Germinal center (tissue), 1 donor: ENCODE measurements at places on chromosomes 1 and 21.

GRCh38 chr1:232744847-232745246 is 60.4 kb upstream of the MAP10 start:
- no peak for DNase-seq

GRCh38 chr1:172713466-172713865 is 54.6 kb downstream of the FASLG start:
- no peak for DNase-seq

GRCh38 chr1:10724052-10724494 is 72.4 kb downstream of the CASZ1 start:
- no peak for DNase-seq

DNA sequence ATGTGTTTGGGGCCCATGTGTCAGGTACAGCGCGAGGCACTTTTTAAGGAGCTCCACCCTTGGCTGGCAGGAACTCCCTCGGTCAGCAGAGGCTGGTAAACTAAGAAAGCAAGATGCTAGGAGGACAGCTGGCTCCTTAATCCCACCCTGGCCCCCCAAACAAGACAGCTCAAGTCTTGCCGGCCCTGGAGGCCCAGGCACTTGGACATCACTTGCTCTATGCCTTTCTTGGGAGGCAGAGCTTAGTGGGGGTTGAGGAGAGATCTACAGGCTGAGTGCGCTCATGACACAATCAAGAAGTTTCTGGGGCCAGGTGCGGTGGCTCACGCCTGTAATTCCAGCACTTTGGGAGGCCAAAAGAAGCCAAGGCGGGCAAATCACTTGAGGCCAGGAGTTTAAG is 78.1 kb downstream of the CD34 start:
- no peak for DNase-seq

DNA sequence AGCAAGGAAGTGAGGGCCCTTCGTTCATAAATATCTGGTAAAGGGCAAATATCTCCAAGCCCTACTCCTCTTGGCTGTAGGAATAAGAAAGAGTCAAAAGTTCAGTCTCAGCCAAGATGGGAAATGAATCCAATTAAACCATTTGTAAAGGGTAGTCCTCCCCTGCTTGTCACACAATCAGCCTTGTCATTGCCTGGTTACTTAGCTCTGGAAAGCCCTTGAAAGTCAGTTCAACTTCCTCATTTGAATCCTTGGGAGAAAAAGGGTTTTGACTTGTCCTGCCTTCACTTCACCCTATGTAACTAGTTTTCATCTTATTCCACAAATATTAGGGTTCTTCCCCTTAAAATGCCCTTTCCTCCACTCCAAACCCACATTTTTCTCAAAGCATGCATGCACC is 100.0 kb downstream of the ELAVL4 start:
- no peak for DNase-seq

- no peak for DNase-seq
Observed at GRCh38 chr1:175134500-175134899, 58.1 kb downstream of the KIAA0040 start.

DNA sequence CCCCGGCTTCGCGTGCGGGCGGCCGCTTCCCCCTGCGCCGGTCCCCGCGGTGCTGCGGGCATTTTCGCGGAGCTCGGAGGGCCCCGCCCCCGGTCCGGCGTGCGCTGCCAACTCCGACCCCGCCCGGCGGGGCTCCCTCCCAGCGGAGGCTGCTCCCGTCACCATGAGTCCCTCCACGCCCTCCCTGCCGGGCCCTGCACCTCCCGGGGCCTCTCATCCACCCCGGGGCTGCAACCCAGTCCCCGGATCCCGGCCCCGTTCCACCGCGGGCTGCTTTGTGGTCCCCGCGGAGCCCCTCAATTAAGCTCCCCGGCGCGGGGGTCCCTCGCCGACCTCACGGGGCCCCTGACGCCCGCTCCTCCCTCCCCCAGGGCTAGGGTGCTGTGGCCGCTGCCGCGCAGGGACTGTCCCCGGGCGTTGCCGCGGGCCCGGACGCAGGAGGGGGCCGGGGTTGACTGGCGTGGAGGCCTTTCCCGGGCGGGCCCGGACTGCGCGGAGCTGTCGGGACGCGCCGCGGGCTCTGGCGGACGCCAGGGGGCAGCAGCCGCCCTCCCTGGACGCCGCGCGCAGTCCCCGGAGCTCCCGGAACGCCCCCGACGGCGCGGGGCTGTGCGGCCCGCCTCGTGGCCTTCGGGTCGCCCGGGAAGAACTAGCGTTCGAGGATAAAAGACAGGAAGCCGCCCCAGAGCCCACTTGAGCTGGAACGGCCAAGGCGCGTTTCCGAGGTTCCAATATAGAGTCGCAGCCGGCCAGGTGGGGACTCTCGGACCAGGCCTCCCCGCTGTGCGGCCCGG is 159.2 kb downstream of the RUNX1 start:
- DNase-seq, result peak; percentile 85

GRCh38 chr1:10050611-10051010 is 17.9 kb downstream of the UBE4B start:
- no peak for DNase-seq

GRCh38 chr1:24380508-24380907 is 33.1 kb downstream of the STPG1 start:
- no peak for DNase-seq

- no peak for DNase-seq
Observed at GRCh38 chr1:84691122-84691783, 992 bp upstream of the SSX2IP start.

- DNase-seq, result peak; percentile 35
Observed at GRCh38 chr1:1434131-1434823, 1.2 kb upstream of the VWA1 start.

- no peak for DNase-seq
Observed at GRCh38 chr1:100448366-100448765, 89.6 kb upstream of the GPR88 start.

GRCh38 chr1:27856561-27857343 is 15.6 kb upstream of the THEMIS2 start:
- no peak for DNase-seq

GRCh38 chr1:64387389-64388285 is 82.3 kb upstream of the CACHD1 start:
- DNase-seq, result no peak

DNA sequence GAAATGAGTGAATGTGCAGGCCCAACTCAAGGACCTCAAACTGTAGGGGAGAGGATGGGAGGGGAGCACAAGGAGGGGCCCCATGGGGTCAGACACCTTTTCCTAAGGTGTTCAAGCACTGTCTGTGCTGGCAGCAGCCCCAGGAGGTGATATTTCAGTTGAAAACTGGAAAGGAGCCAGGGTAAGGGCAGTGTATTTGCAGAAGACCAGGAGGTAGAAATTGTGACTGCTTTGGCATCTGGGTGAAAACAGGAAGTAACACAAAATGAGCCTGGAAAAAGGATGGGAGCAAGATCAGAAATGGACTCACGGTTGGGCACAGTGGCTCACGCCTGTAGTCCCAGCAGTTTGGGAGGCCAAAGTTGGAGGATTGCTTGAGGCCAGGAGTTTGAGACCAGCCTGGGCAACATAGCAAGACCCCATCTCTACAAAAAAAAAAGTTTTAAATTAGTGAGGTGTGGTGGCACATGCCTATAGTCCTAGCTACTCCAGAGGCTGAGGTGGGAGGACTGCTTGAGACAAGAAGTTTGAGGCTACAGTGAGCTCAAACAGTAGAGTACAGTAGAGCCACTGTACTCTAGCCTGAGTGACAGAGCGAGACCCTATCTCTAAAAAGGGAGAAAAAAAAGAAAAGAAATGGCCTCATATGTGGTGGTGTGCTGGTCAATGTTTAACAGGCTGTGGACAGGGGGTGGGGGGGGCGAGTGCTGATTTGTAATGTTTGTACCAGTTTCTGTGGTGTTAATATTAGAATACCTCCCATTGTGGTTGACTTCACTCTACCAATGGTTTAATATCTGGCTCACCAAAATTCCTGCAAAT is 76.2 kb upstream of the ANGPTL1 start:
- DNase-seq, result no peak

GRCh38 chr1:3194760-3195479 is 125.9 kb downstream of the PRDM16 start:
- no peak for DNase-seq

DNA sequence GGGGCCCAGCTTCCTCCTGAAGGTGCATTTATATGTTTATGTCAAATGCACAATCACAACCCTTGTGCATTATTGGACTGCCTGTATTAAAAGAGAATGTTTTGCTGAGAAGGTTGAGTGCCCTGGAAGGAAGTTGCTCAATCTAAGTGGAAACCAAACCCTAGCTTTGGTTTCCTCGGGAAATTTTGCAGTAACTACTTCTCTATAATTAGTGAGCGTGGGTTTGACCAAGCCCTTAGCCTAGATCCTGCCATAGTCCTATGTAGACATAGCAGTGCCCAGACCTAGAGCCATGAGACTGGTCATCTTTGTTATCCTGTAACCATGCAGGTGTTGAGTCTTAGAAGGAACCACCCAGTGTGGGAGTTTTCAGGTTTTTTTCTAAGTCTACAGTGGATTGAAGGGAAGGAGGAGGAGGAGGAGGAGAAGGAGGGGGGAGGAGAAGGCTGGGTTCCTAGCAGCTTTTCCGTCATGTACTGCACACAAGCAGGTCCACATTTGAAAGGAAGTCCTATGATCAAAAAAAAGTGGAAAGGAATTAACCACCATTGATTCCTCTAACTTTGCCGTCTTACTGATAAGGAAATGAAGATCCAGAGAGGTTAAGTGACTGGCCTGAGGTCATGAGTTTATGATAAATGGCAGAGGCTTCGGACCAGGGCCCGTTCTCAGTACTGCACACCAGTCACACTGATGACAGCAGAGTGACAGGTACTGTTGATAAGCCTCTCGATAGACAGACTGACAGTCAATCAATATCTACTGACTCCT is 72.2 kb upstream of the LYST start:
- DNase-seq, result peak; percentile 21

- no peak for DNase-seq
Observed at GRCh38 chr1:106584676-106585075, 471.8 kb upstream of the PRMT6 start.

DNA sequence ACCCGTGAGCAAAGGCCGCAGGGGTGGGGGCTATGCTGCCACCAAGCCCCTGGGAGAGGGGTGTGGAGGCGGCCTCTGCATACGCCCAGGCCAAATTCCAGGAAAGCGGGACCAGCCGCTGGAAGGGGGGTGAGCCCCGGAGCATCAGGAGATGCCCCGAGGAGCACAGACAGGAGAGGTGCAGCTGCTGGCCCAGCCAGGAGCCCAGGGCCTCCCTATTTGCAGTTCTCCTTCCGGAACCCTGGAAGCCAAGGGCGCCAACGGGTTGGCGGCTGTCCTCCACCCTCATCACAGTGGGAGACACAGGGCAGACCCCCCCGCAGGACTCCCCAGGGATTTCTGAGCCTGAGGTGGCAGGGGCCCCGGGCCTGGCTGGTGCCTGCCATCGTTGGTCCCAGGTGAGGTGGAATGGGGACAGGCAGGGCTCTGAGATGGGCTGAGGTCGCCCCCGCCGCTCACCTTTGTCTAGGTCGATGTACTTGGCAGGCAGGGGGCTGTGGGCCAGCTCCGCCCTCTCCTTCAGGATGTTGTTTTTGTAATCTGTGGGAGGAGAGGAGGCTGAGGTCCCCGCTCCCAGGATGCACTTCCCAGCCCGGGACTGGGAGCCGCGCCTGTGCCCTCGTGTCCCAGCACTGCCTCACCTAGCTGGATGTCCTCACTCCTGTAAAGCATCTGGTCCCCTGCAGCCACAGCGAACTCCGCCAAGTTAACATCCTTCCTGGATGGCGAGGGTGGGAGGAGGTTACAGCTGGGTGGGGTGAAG is 4.4 kb upstream of the DVL1 start:
- DNase-seq, result no peak

DNA sequence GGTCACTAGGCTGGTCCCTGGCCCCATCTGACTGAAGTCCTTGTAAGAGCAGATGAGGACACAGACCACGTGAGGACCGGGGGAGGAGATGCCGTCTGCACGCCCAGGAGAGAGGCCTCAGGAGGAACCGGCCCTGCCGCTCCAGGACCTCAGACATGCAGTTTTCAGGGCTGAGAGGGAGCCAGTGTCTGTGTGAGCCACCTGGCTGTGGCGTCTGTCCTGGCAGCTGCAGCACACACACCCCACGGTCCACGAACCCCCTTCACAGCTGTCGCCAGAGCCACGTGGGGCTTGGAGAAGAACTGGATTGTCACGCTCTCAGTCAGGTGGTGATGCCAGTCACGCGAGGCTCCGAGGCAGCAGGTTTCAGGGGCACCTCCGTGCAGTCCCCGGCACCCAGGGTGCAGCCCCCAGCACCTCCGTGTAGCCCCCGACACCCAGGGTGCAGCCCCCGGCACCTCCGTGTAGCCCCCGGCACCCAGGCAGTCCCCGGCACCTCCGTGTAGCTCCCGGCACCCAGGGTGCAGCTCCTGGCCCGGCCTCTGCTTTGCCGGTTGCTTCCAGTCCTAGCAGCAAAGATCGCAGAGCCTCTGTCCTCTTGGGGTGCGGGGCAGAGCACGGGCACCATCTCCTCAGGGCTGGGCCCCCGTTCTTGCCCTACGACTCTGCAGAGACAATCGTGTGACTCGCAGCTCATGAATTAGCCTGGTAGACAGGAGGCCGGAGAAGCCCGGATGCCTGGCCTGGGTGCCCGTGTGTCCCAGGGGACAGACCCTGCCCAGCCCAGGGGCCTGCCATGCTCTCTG is 19.0 kb upstream of the SUMO3 start:
- no peak for DNase-seq

DNA sequence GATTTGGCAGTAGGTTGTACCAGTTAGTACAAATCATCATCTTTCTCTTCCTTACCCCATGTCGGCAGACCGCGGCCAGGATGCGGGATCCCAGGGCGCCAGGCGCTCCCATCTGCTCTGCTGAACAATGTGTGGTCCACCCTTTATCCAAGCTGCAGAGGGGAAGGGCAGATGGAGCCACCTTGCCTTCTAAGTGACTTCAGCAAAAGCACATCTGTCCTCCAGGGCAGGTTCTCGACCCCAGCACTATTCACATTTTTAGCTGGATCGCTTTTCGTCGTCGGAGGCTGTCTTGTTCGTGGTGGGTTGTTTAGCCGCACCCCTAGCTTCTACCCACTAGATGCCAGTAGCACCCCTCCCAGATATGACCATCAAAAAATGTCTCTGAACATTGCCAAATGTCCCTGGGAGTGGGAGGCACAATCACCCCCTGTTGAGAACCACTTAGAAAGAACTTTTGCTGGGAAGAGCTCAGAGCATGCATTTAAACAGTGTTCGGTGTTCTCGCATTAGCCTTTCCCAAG is 58.1 kb upstream of the SIM2 start:
- DNase-seq, result no peak

DNA sequence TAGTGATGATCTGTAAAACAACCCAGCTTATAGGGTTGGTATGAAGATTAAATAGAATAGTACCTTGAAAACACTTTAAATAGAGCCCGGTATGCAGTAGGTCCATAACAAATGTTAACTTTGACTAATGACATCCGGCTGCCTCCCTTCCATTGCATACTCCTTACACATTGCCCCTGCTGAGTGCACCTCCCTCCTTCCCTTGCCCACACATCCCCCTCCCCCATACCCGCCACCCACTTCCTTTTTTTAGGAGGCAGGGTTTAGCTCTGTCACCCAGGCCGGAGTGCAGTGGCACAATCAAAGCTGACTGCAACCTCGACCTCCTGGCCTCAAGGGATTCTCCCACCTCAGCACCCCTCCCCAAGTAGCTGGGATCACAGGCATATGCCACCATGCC is 24.4 kb upstream of the ZC3H12A start:
- no peak for DNase-seq

DNA sequence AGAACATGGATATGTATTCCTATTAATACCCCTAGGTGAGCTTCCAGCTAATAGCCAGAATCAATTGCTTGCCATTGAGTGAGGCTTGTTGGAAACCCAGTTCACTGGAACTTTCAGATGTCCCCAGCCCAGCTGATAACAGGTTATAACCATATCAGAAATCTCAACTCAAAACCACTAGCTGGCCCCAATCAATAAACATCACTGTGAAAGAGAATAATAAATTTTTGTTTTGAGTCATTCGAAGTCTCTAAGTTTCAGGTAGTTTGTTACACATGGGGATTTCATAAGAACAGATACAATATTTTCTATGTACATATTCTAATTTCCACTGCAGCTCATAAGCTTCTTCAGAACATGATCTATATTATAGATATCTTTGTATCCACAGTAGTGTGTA is 162.9 kb upstream of the SNX7 start:
- DNase-seq, result no peak
